Skeletal muscle cell (primary cell): ENCODE measurements at places on chromosomes 7 and 10.

GRCh38 chr7:149184274-149184673, 11.1 kb upstream of the ZNF282 start:
- no peak for DNase-seq

- no peak for DNase-seq
These were observed 131.1 kb downstream of the WDR37 start for GRCh38 chr10:1187151-1187854.

DNA sequence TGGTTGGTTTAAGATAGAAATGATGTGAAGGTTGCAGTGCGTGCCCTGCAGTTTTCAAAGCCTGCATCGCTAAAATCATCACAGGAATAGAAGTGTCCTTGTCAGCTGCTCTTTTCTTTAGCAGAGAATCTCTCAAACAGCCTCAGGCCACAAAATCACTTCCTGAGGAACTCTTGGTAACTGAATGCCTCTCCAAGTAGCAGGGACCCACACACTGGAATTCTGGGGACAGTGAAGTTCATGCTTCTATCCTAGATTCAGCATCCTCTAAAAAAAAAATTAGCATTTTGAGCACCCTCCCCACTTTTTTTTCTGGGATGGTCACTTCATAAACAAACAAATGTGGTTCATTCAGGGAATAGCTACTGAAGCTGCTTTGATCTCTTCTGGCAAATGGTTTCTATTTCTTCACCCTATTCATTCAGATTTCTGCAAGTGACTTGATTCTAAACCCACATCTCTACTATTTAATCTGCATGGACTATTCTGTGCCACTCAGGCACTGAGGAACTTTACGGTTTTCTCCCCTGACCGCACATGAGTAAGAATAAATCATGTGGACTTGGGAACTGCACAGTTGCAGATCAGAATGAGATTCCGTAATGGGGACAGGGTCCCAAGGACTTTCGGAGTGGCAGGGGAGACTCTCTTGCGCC, 306.9 kb downstream of the FRMD4A start:
- no peak for DNase-seq

GRCh38 chr10:7686351-7687171, 16.6 kb upstream of the ITIH2 start:
- no peak for DNase-seq

GRCh38 chr10:64286533-64286932, 765.3 kb downstream of the REEP3 start:
- no peak for DNase-seq

GRCh38 chr7:32218741-32219288, 148.6 kb upstream of the PDE1C start:
- DNase-seq = no peak

DNA sequence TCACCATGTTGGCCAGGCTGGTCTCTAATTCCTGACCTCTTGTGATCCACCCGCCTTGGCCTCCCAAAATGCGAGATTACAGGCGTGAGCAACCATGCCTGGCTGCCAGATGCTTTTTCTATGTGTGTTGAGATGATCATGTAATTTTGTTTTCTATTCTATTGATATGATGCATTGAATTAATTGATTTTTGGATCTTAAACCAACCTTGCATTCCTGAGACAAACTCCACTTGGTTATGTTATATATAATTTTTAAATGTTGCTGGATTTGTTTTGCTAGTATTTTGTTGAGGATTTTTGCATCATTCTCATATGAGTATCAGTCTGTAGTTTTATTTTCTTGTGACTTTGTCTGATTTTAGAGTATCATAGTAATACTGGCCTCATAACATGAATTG, 192.8 kb downstream of the ADK start:
- no peak for DNase-seq

DNA sequence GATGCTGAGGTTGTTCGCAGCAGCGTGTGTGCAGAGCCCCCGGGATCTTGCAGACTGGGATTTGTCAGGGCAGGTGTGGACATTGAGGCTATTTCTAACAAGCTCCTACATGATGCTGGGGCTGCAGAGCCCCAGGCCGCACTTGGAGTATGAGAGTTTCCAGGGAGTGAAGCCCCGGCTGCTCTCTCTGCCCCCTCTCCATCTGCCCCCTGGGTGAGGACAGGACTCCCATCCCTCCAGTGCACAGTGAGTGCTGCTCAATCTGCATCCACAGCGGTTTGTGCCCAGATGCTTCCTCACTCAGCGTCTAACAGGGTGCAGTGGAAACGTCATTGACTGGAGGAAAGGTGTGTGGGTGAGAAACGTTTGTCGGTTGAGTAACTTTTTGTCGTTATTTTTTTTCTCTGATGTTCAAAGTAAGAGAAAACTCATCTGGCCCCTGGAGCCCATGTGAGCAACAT, 25.3 kb downstream of the IL2RA start:
- DNase-seq = no peak

- DNase-seq = no peak
These were observed 107.5 kb downstream of the INSYN2A start for GRCh38 chr10:127088908-127089307.

DNA sequence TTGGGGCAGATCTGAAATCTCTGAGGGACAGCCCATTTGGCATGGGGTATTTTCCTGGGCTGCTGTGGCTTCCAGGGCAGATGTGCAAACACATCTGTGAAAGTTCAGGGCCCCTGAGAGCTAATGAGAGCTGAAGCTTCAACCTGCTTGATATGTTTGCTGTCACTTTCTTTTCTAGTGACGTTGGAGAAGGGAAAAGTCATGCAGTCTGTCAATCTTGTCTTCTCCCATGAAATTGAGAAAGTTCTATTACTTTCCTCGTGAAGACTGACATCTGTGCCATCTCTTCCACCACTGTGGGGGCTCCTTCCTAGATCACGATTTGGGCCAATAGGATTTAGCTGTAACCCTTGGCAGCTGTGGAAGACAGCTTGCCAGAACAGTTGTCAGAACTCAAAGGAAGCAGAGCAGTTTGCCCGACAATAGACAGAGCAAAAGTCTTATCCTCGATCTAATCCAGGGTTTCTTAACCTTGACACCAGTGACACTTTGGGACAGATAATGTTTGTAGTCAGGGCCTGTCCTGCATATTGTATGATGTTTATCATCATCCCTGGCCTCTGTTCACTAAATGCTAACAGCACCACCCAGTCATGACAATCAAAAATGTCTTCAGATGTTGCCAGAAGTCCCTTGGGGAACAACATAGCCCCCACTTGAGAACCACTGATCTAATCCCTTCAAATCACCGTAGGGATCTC, 586.5 kb downstream of the LRMDA start:
- no peak for DNase-seq

DNA sequence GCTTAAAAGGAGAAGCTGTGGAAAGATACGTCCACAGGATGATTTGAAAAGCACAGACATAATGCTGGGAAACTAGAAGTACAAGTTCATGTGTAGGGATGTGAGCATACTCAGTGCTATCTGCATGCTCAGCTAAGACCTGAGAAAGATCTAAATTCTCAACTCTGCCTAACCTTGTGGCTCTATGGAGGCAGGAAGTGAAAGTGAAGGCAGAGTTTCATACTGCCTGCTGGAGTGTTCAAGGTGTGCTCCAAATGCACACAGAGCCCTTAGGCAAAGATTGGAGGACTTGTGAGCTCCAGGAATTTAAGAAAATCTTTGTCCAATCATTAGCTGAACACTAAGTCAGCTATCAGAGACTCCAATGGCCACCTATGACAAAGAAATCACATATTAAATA, 190.9 kb downstream of the RNLS start:
- DNase-seq = no peak

- no peak for DNase-seq
These were observed 77.9 kb downstream of the HIPK2 start for GRCh38 chr7:139699640-139700504.

DNA sequence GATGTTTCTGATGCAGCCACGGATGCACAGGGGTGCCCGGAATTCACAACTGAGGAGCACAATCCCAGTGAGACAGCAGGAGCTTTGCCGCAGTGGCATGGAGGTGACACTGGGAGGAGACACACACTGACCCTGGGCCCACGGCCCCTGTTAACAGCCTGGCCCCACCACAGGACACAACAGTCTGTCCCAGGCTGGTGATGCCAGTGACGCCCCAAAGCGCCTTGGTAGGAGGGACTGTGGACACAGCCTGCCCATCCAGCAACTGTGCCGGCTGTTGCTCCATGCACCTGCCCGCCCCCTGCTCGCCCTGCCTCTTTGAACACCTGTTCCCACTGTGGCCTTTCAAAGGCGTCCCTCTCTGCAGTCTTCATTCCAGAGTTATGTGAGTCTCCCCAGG, 49.8 kb downstream of the KLF6 start:
- DNase-seq = no peak

DNA sequence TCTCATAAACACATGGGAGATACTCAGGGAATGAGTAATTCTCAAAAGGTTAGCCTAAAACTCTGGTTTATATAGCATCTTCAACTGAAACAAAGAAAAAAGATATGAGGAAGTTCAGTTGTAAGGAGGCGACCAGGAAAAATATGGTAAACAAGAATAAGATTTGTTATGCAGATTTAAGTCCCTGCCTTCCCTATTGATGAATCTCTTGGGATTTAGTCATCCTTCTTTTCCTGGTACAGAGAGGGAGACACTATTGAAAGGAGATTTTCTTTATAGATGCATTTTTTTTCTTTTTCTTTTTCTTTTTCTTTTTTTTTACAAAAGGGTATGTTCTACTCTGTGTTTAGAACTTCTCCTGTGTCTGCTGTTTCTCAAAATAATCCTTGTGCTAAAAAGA, 557.5 kb downstream of the DNAJB9 start:
- no peak for DNase-seq

DNA sequence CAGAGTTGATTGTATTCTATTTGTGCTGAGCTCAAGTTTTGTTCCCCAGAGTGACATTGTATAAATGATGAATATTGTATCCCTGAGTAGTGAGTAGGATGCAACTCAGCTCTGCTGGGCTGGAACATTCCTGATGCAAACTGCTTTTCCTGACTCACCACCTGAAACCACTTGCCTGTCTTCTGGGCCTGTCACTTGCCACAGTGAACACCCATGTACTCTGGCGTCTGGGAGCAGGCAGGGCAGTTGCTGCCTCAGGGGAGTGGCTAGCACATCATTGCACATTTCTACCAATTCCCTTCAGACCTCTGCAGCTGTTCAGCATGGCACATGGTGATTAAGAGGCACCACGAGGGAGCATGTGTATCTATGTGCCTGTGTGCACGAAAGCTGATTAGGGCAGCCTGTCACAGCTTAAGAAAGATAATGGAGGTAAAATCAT, 157.3 kb downstream of the SND1 start:
- DNase-seq = peak; percentile 77

DNA sequence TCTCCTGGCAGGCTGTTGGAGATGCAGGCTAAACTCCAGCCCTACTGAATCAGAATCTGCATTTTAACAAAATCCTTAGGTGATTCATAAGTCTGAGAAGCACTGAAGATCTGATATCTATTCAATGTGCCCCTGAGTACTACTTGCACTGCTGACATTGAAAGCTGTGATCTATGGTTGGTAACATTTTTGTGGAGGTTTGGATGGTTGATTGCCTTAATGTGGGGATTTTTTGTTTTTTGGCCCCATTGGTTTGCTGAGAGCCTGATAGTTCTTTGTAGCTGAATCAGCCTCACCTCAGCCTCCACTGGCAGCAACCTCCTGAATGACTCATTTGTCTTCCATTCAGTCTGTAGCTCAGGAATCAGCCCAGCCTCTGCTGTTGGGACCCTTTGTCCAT, 14.7 kb upstream of the LRRN3 start:
- peak; percentile 32 for DNase-seq

DNA sequence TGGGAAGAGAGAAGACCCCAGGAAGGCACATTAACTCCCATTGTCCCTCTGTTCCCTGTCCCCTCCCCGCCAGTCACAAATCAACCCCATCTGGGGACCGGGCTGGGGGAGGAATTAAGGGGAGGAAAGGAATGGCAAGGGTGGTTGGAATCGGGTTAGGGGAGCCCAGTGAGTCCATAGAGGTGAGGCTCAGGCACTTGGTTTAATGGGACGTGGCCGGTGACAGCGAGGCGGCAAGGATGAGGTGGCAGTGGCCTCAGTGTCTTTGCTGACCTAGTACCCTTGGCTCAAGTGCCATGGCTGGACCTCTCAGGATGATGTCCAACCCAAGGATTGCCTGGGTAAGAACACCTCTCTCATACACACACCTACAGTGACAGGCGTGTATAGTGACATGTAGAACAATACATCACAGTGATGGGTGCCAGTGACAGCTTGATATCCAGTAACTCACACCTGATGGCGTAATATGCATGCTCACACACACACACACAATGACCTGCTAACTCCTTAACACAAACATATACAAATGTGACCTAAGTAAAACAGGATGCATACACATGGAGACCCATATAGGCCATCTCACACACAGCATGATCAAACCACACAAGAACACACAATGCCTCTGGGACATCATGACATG, 12.3 kb downstream of the KCNIP2 start:
- DNase-seq = no peak

- peak; percentile 48 for DNase-seq
These were observed 68.1 kb upstream of the FOXK1 start for GRCh38 chr7:4613846-4614548.

- no peak for DNase-seq
These were observed 22.6 kb upstream of the ABLIM1 start for GRCh38 chr10:114680543-114681117.

GRCh38 chr10:71371750-71372166, 25.0 kb upstream of the CDH23 start:
- no peak for DNase-seq

DNA sequence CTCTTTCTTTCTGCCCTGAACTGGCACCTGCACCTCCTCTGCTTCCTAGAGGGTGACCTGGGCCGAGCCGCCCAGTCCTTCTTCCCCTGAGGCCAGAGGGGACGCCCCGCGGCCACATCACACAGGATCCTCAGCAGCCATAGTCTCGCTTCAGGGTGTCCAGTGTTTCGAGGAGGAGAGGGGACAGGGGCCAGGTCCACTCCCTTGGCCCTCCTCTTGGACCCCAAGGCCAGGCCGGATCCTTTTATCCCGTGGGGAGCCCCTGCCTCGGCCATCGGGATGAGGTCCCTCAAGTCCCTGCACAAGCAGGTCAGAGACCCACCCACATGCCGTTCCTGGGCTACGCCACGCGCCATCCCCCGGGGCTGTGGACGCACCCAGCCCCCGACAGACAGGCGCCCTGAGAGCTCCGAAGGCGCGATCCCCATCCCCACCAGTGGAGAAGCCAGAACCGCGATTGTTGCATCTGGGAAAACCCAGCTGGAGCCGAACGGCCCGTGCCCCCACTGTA, 3.6 kb downstream of the BHLHA15 start:
- DNase-seq = no peak

DNA sequence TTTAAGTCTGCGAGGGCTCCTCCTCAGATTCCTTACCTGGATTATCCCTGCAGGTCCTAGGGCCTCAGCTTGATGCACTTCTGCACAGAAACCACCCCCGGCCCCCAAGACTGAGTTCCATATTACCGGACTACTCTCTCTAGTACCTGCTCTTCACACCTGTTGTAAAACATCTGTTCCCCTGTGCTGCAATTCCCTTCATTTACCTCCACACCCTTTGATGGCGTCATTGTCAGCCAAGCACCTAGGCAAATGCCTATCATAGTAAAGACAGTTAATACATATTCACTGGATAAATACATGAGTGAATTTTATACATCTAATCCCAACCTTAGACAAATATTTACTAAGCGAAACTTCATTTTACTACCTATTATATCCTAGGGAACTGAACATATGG, 275.5 kb downstream of the PLXDC2 start:
- DNase-seq = no peak

GRCh38 chr7:83976302-83976701, 218.3 kb downstream of the SEMA3A start:
- peak; percentile 0 for DNase-seq

GRCh38 chr10:29951441-29951931, 107.9 kb downstream of the JCAD start:
- peak; percentile 93 for DNase-seq
